ENCODE measurements at places on chromosomes 11 and 22. TPM values are rescaled to one million over a fixed set of nuclear protein-coding genes. Genes with fewer than 3 reads are reported as not detected.

- DNase-seq, result no peak
- H3K4me3 ChIP-seq, result no peak overlapping the region
- peaks cover 10% of the 10 kb centered on the region for H3K4me1 ChIP-seq
Observed at GRCh38 chr22:36294293-36294620, 41.3 kb downstream of the APOL1 start.

GRCh38 chr22:48495751-48496080 lies 1332.0 kb downstream of the BRD1 start:
- no peak for DNase-seq
- no peak overlapping the region for H3K4me3 ChIP-seq
- H3K27ac ChIP-seq, result no peak overlapping the region
- H3K27me3 ChIP-seq, result peaks cover 2% of the 10 kb centered on the region

DNA sequence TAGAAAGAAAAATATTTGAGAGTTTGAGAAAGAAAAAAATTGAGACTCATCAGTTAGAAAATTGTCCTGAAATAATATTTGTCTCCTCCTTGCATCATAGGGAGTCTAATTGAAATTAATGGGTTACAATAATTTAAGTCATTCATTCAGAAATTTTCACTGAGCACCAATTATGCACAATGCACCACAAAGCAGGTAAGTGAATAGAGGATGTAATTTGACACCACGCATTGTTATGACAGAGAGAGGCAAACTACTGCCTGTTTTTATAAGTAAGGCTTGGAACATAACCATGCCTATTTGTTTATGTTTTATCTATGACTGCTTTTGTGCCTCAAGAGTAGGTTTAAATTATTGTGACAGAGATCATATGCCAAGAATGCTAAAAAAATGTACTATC lies 537.9 kb upstream of the FAT3 start:
- no peak for DNase-seq
- no peak overlapping the region for H3K27ac ChIP-seq
- H3K36me3 ChIP-seq, result no peaks in the 10 kb centered on the region
- H3K4me3 ChIP-seq, result no peak overlapping the region

DNA sequence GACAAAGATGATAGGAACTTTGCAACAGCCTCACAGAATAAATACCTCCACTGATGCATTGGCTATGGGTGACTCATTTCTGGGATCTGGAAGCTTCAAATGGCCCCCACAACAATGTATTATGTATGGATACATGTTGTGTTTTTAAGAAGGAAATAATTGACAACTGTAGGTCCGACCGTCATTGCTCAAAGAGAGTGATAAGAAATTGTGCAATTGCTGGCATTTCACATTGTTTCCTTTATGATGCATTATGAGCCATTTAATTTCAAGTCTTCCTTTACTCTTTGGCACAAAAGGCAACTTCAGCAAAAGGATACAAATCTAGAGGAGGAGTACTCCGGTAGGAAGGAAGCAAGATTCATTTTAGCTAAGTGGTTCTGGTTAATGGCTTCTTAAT lies 2.0 kb downstream of the ANO3 start:
- H3K27ac ChIP-seq, result no peak overlapping the region
- DNase-seq, result no peak
- H3K27me3 ChIP-seq, result no peaks in the 10 kb centered on the region
- peaks cover 2% of the 10 kb centered on the region for H3K4me1 ChIP-seq
- H3K36me3 ChIP-seq, result no peaks in the 10 kb centered on the region
- H3K4me3 ChIP-seq, result no peak overlapping the region

GRCh38 chr11:36711104-36711825 lies 113.2 kb upstream of the RAG2 start:
- no peaks in the 10 kb centered on the region for H3K36me3 ChIP-seq
- DNase-seq, result no peak
- no peaks in the 10 kb centered on the region for H3K4me1 ChIP-seq
- H3K4me3 ChIP-seq, result no peak overlapping the region
- H3K27ac ChIP-seq, result no peak overlapping the region

DNA sequence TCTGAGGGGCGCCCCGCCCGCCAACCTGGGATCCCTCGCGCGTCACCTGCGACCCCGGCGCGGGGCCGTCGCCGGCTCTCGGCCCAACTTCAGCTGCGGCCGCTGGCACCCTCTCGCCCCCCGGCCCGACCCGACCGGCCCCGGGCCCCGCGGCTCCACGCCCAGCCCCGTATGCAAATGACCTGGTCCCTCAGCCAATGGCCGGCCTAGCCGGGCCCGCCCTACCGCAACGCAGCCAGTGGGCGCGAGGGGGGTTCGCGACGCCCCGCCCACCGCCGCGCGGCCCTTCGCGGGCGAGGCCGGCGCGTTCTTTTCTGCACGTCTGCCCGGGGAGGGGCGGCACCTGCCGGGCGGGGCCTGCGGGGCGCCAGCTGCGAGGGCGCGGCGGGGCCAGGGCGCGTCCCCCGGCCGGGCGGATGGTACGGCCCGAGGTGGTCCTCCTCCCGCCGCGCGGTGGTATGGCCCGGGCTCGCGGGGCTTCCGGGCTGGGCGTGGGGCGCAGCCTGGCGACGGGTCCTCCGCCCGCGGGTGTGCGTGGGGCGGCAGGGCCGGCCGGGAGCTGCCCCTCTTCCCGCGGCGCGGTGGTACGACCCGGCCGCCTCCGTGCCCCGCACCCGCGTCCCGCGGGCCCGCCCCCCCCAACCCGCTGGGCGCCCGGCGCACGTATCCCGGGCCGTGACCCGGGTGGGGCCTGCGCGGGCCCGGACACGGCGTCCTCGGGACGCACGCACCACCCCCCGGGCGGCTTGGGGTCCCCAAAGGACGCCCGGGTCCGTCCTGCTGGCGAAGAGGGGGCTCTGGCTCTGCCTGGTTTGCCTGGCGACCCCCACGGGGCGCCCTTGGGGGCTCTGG lies 7.7 kb upstream of the PHRF1 start:
- H3K4me3 ChIP-seq, result peak overlapping the region; percentile 90
- peak overlapping the region; percentile 74 for H3K27ac ChIP-seq
- H3K27me3 ChIP-seq, result no peaks in the 10 kb centered on the region
- peak; percentile 91 for DNase-seq
- H3K4me1 ChIP-seq, result peaks cover 9% of the 10 kb centered on the region

The PKDREJ gene
- under 0.01 TPM for total RNA-seq

The MS4A4A gene
- 8.6 TPM for total RNA-seq

The LRRC74B gene
- total RNA-seq, result not detected
